ENCODE measurements at places on chromosomes 6 and 20. TPM values are rescaled to one million over a fixed set of nuclear protein-coding genes. Genes with fewer than 3 reads are reported as not detected.

DNA sequence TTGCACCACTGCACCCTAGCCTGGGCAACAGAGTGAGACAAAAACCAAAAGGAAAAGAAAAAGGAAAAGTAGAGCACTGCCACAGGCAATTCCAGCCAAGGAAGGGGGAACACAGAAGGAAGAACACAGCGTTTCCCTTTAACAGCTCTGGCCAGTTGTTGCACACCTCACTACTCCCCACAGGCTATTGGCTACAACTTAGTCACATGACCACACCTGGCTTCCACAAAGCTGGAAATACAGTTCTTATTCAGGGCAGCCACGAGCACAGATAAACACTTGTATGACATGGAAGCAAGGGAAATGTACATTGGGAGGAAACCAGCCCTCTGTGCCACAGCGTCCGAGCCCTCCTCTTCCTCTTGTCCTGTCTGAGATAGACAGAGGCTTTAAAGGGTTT, 249.0 kb upstream of the JARID2 start:
- no peak for DNase-seq

GRCh38 chr20:49542514-49542991, 25.4 kb downstream of the PTGIS start:
- no peak for DNase-seq

- DNase-seq = no peak
These were observed 97.5 kb downstream of the TAF4 start for GRCh38 chr20:61968036-61968810.

- DNase-seq = no peak
These were observed 516 bp upstream of the IRF4 start for GRCh38 chr6:390914-391558.

The PXDC1 gene
- 20.1 TPM for polyA plus RNA-seq

The OLIG3 gene
- polyA plus RNA-seq = not detected

- peak; percentile 38 for DNase-seq
These were observed 141.3 kb upstream of the CENPW start for GRCh38 chr6:126198631-126199030.

- no peak for DNase-seq
These were observed 495.5 kb upstream of the MAP3K7 start for GRCh38 chr6:91082311-91082832.

- DNase-seq = no peak
These were observed 22.6 kb upstream of the ELOVL2 start for GRCh38 chr6:11066505-11067347.

DNA sequence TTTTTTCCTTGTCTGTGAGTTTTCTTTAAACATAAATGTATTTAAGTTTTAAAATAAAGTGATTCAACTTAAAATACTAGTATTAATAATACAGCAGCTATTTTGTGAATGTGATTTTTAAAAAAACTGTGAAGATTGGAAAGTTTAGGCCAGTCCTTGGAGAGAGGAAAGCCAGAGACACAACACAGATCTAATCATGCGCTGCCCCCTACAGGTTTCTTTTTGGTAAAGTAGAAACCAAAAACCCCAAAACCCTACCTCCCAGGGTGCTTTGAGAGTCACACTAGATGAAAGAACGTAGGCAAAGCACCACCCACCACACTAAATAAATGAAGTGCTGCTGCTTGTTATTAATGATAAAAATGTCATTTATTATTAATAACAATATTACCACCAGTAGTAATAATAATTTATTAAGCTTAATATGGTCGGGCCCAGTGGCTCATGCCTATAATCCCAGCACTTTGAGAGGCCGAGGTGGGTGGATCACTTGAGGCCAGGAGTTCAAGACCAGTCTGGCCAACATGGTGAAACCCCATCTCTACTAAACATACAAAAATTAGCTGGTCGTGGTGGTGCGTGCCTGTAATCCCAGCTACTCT, 33.7 kb downstream of the SLC9A8 start:
- DNase-seq = no peak

- no peak for DNase-seq
These were observed 40.3 kb downstream of the TAF4 start for GRCh38 chr20:62025394-62025793.

- DNase-seq = no peak
These were observed 21.7 kb downstream of the SEC63 start for GRCh38 chr6:107936162-107936909.

The OR2J3 gene
- not detected for polyA plus RNA-seq

- no peak for DNase-seq
These were observed 88.1 kb downstream of the SYNJ2 start for GRCh38 chr6:158069800-158070195.

- DNase-seq = no peak
These were observed 183.9 kb downstream of the GRM1 start for GRCh38 chr6:146212781-146213180.

DNA sequence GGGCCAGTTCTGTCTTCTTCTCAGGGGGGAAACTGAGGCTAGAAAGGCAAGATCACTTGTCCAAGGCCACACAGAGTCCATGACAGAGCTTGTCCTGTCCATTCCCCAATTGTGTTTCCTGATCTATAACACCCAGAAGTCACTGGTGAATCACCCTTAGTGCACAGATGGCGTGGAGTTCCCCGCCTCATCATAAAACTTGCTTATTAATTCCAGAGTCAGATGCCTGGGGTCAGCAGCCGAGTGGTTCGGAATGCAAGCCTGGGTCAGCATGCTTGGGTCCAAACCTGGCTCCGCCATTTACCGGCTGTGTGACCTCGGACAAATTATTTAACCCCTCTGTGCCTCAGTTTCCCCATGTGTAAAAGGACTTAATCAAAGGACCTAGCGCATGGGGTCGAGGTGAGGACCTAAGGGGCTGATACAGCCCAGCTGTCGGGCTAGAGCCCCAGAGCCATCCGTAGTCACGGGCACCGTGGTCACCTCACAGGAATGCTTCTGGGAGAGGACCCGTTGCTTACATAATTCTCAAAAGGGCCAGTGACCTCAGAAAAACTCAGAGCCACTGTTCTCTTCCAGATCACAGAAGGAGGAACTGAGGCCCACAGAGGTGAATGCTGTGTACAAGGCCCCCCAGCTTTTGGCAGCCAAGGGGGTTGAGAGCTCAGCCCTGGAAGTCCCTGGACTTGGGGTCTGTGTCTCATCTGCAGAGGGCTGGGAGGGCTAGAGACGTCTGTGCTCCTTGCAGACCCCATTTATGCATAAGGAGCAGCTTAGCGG, 1.4 kb upstream of the ZBP1 start:
- no peak for DNase-seq

The DDO gene
- 0.84 TPM for polyA plus RNA-seq

- DNase-seq = no peak
These were observed 49.7 kb downstream of the TP53INP2 start for GRCh38 chr20:34753706-34754461.

- DNase-seq = no peak
These were observed 4.2 kb downstream of the KCNK17 start for GRCh38 chr6:39309942-39310531.

The SNRPB2 gene
- polyA plus RNA-seq = 109 TPM

DNA sequence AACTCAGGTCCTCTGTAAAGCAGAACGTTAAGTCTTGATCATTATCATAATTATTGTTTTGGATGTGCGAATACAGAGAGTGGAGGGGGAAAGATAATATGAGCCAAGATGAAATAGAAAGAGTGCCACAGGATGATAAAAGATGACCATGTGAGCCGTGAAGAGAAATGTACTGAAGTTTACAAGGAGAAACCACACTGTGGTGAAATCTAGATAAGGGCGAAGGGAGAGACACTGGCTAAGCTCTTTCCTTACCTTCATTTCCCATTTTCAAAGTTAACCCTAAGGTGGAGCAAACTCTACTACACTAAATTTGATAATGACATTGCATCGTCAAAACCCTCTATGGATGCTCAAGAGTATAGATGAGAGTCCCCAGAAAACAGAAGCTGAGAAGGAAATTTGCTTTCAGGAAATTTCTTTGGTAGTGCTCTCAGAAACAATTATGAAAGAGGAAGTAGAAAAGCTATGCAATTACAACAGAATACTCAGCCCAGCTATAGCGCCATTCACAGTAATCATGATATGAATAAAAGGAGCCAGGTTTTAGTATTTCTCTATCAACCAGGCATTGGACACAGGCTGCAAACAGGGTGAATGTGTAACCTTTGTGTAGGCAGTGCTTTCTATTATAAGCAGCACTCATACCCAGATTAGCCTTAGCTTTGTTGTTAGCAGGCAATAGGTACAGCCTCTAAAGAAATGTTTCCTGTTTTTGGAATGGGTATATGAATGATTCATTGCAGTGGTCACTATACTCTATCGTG, 1080.7 kb downstream of the GRIK2 start:
- DNase-seq = no peak

DNA sequence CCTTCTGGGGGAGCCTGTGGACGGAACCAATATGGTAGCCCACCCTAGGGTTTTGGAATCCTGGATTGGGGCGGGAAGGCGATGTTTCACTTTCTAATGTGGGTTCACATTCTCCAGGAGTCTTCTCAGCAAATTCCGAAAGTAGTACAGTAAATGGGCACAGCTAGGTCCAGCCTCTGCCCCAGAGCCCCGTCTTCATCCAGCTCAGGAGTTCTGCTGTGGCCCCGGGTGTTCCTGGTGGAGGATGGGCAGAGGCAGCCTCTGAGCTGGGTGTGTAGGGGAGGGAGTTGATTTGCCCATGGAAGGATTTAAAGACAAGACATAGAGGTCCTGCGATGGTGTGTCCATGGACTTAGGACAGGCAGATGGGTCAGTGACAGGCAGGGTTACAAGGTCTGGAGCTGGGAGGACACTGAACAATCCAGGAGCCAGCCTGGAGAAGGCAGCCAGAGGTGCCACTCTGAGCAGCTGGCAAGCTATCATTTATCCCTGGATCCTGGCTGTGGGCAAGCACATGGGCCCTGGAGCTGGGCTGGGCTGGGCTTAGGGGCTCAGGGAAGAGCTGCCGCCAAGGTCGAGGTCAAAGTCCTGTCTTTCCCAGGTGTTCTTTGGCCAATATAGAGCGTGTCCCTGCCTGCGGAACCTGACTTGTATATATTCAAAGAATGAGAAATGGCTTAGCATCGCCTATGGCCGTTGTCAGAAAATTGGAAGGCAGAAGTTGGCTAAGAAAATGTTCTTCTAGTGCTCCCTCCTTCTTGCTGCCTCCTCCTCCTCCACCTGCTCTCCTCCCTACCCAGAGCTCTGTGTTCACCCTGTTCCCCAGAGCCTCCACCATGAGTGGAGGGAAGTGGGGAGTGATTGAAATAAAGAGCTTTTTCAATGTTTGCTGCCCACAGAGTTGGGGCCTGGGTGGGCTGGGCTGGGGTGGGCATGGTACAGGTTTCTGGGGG, 6.7 kb downstream of the CLPSL1 start:
- no peak for DNase-seq

DNA sequence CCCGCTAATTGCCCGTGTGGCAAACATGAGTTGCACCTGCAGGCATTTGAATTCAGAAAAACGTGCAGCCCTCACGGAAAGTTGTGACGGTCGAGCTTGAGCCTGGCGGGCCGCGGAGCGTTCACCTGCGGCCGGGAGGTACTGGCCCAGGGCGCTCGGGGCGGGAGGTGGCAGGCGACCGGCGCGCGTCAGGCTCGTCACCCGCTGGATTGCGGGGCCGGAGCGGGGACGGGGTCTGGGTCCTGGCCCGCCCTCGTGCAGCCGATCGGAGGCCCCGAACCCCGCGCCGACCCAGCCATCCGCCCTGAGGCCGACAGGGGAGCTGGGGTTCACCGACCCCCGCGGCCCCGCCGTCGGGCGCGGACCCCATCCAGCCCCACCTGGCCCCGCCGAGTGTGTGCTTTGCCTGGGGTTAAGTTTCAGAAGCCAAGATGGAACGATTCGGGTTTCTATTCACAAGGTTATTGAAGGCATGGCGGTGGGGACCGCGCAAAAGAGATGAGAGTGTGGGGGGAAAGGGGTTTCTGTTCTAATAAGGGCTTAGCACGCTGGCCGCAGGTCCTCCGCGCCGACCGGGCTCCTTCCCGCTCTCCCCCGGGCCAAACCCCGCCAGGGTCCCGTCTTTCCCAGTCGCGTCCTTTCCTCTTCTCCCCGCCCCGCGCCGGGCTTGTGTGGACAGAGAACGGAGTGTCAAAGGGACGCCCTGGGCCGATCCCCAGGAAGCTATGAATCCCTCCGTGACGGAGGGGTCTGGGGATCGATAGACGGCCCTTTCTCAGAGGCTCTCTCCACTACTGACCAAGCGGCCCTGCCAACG, 1.6 kb upstream of the HEY2 start:
- no peak for DNase-seq

- DNase-seq = no peak
These were observed 11.5 kb downstream of the IRF4 start for GRCh38 chr6:402901-403658.

The TXLNB gene
- 1.8 TPM for polyA plus RNA-seq

- no peak for DNase-seq
These were observed 186.1 kb upstream of the SCGN start for GRCh38 chr6:25465941-25466340.

DNA sequence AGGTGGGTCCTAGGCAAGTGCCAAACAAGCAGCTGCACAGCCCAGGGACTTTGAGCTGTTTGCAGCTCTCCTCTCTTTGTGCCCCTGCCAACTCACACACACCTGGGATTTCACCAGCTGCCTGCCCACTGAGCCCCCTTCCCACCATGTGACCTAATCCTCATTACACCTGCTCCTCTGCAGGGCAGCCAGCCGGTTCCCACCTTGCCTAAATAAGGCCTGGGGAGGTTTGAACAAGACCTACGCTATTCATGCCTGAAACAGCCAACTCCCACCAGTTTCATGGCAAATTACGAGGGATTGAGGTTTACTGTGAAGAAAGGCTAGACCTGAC, 92.6 kb upstream of the SOX4 start:
- no peak for DNase-seq

The TREML2 gene
- polyA plus RNA-seq = 0.13 TPM

The DUSP15 gene
- polyA plus RNA-seq = 20.7 TPM

GRCh38 chr6:149254253-149254652, 63.3 kb upstream of the TAB2 start:
- DNase-seq = no peak

GRCh38 chr20:4060064-4060795, 44.9 kb upstream of the RNF24 start:
- DNase-seq = no peak

- DNase-seq = no peak
These were observed 252.6 kb upstream of the SUPT3H start for GRCh38 chr6:45630314-45630713.

DNA sequence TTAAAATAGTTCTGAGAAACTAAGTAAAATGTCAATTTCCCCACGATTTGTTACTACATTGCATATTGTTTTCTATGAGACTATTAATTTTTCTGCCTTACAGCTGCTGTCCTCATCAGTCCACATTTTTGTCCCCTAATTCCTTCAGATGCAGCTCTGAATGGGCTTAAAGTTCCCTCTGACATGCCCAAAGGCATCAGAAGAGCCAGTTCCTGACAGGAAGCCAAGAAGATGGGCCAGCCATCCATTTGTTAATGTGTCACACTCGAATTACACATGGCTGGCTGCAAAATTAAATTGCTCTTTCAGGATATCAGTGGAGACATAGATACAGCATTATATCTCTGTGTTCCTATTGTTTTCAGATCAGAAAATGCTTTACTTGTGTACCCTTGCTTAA, 1223.0 kb downstream of the EPHA7 start:
- DNase-seq = no peak

The CRISP2 gene
- polyA plus RNA-seq = 0.10 TPM

GRCh38 chr6:52734072-52734471, 29.2 kb downstream of the GSTA2 start:
- DNase-seq = no peak

GRCh38 chr6:99507648-99508047, 7.6 kb downstream of the USP45 start:
- no peak for DNase-seq

The RIPOR3 gene
- polyA plus RNA-seq = 8.8 TPM

- DNase-seq = no peak
These were observed 93.9 kb downstream of the BFSP1 start for GRCh38 chr20:17437251-17437650.

The DXO gene
- polyA plus RNA-seq = 22.9 TPM

The TP53INP2 gene
- 11.0 TPM for polyA plus RNA-seq

GRCh38 chr20:29452186-29452585, 1805.3 kb upstream of the DEFB115 start:
- DNase-seq = no peak
